ENCODE measurements at places on chromosomes 5 and 9.
A peak's percentile ranks its signal among the peaks of the same experiment; 100 is the strongest.

DNA sequence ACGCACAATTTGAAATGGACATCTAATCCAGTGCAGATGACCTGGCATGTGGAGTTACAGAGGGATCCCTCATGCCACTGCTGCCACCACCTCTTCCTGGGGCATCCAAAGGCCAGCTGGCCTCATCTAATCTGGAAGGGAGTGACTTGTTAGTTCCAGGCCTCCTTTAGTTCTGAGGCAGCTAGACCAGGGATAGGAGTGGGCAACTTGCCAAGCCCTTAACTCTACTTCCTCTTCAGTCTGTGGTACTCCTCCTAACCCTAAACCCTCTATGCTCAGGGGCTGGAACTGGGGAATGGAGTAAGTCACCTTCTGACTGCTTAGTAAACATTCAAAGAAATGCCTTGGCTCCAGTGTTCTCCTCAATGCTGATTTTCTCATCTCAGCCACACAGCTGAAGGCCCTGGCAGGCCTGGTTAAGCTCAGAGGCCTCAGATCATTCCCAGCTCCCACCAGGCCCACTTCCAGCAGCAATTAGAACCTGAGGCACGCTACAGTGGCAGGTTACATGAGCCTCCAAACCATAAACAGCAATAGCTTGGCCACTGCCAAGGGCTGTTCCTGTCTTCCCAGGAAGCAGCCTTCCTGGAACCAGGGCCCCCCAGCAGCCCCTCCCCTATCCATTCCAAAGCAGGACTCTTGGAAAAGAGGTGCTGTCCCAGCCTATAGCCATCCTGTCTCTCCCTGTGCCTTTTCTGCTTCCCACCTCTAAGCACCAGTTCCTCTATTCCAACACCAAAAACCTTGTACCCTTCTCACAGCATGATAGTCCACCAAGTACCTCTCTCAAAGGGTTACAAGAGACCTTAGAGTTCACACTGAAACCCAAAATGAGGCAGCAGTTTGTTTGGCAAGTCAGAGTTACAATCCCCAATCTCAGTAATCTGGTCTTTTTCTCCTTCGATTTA, 2.0 kb downstream of the EIF4EBP3 start:
- DNase-seq: peak; percentile 87

GRCh38 chr9:93134015-93134739, at the start of gene NINJ1:
Gene NINJ1 (minus strand): TSS chr9:93134251. CDS start chr9:93134217, 34 bp downstream.
- DNase-seq: peak; percentile 79

- DNase-seq: no peak
Measured at GRCh38 chr5:147830035-147830434, 1.4 kb downstream of the SPINK1 start.

DNA sequence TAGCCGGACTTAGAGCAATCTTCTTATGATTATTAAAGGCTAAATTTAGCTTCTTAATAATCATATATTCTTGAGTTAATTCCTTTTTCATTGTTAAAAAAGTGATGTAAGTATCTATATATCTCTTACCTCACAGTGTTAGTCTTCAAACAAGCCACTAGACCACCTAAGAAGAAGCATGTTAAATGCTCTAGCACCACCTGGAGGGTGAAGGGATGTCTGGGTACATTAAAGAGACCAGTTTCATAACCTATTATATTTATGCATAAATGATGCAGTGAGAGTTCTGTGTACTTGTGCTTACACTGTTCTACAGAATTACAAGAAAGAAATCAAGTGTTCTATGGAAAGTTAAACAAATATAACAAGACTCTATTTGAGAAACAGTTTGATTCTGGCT, 55.9 kb upstream of the SLCO6A1 start:
- DNase-seq: peak; percentile 30

DNA sequence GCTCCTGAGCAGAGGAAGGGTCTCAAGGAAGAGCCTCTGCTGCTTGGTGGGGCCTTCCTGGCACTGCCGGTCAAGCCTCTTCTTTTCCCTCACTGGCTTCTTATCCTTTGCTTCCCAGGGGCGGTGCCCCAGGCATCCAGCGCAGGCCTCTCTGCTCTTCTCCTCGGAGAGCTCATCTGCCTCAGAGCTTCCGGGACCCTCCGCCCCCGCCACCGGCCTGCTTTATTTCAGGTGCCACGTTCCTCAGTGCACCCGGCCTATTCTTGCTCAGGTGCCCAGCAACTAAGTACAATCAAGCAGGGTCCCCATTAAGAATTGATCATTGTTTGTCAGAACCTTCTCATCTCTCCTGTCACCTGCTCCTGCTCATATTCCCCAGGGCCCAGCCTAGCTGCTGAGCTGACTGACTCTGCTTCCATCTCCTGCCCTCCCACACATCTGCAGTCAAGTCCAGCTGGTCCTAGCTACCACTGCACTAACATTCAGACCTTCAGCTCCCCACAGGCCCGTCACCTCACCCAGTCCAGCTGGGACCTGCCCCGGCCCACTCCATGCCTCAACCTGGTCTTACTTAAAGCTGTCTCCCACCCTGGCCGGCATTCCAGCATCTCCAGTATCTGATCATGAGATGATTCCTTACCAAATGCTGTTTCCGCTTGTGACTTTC, 114.3 kb upstream of the BOD1 start:
- DNase-seq: no peak

GRCh38 chr9:91496351-91496750, 72.7 kb upstream of the NFIL3 start:
- no peak for DNase-seq

DNA sequence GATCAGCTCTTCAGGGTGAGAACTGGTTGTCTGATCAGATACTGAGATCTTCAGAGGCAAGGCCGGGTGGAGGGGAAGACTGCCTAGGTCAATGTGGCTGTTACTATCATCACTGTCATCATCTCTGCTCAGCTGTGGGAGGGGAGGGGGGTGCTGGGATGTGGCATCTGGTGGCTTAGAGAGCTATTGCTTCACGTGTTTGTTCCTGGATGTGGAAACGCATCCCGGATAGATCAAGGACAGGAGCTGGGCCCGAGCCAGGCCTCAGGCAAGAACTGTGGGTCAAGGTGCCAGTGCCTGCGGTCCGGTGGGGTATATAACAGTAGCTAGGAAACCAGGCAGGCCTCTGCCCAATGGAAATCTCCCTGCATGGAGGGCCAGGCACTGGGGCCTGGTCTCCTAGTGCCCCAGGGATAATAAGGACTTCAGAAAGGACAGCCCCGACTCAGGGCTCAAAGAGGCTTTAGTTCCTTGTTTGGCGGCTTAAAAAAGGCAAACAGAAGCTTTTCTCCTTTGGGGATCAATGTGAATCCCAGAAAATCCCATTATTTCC, 30.3 kb upstream of the TIFAB start:
- DNase-seq: peak; percentile 87

DNA sequence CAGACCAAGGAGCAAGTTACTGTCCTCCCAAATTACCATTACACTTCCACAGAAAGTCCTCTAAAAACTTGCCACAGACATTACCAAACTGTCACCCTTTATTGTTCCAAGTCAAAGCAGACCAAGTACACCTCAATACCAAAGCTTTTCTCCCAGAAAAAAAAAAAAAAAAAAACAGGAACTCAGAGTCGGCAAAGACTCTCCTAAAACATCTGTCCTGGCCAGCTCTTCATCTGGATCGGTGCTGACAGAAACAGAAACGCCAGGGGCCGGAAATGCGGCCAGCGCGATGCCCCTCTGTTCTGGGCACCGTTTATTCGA, 718 bp downstream of the DEPDC1B start:
- no peak for DNase-seq

GRCh38 chr5:176912115-176912514, 13.0 kb upstream of the HK3 start:
- DNase-seq: no peak

DNA sequence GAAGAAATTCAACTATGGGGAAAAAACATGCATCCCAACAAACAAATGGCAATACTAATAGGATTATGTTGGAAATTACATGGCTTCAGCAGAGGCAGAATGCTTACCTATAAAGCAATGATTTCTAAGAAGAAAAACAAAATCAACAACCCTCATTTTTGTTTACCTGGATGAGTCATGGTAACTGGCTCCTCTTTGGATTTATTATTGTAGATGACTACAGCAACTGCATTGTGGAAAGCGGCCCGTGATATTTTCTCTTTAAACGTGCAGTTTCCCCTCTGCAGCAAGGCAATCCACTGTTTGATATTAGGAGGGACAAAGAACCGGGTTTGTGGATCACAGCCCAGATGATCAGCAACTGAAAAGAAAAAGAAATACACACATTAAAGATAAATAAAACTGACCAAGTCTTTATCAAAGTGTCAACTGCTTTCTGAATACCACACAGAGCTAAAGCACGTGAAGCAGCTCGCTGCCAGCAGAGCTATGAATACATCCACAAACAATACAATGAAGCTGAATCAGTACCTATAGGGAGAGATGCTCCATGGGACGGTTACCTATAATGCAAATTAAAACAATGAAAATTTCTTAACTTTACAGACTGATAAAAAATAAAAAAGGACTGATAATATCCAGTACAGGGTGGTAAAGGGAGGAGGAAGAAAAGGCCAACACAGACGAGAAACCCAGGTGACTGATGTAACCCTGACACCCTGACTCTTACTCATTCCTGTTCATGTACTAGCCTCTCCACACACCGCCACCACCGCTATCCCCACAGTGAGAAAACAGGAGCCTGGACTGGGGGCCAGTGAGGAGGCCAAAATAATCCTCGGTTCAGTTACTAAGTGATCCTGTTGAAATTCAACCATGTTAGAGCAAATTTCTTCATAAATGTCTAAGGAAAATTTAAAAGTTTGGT, 31.0 kb downstream of the RNF130 start:
- DNase-seq: no peak

DNA sequence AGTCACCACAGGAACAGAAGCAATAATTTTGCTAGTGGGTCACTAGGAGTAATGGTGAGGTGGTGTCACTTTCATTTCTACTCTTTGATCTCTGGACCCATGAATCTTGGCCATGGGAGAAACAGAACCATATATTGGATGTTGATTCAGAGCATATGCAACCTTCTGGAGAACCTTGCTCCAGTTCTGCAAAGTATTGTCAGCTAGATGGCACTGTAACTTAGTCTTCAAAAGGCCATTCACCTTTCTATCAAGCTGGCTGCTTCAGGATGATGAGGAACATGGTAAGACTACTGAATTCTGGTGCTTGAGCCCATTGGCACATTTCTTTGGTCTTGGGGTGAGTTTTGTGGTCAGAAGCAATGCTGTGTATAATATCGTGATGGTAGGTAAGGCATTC, 129.1 kb upstream of the FBN2 start:
- no peak for DNase-seq

- no peak for DNase-seq
Measured at GRCh38 chr9:28999057-28999456, 1425.8 kb upstream of the C9orf72 start.

DNA sequence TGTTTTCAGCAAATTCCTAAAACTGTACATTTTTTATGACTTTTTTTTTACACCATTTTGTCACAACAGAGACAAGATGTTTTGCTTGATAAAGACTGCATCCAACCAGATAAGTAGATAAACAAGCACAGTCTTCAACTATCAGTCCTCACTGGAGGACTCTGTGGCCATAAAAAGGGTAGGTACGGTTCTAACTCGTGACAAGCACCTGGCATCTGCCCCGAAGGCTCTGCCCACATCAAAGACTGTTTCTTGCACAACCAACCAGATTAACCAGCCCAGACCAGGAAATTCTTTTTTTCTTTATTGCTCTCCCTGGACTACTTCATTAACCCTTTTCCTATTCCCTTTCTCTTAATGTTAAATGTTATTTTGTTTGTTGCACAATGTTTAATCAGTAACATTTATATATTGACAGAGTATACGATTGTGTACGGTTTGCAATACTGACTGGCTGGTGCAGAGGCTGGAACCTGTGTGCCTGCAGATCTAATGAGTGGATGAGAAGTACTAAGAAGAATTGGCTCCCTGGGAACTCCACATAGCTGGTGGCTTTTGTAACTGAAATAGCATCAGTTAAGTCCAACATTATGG, 74.1 kb downstream of the SERINC5 start:
- DNase-seq: peak; percentile 96

- no peak for DNase-seq
Measured at GRCh38 chr5:97125125-97125683, 17.2 kb downstream of the LIX1 start.

DNA sequence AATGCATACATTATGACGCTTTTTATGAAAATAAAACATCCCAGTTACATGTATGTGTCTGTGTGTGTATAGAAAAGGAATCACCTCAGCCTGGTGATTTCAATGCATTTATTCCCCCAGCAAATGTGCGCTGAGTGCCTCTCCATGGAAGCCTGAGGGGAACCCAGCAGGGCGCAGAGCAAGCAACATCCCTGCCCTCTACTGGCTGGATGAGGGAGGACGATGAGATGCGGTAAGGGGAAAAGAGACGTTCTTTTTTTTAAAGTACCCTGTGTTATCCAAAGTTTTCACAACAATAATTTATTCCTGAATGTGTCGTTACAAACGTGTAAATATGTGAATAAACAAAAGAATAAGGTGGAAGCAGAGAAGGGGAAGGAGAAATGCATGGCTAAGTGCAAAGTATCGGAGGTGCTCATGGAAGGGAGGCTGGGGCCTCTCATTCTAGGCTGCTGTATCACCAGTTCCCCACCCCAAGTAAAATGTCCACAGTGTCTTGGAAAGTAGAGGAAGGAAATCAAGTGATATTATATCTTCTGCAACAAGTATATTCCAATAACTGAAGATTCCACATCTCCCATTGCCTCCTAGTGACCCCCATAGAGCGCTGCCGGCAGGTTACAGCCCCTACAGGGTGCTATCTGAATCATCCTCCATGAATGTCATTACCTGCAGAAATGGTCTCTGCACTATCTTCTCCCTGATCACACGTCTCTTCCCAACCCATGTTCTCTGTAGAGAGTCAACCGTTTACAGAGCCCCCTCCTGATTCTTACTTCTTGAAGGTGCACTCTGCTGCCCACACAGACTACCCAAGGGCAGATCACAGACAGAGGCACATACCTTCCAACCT, 13.0 kb upstream of the ABLIM3 start:
- peak; percentile 69 for DNase-seq

GRCh38 chr5:55480781-55481180, 54.0 kb downstream of the PLPP1 start:
- peak; percentile 23 for DNase-seq

- DNase-seq: no peak
Measured at GRCh38 chr9:6040077-6040476, 24.7 kb upstream of the RANBP6 start.
